Fibroblast of villous mesenchyme (primary cell): ENCODE measurements at places on chromosomes 4 and X.

- DNase-seq: no peak
These were observed 57.6 kb downstream of the SH3KBP1 start for GRCh38 chrX:19829814-19830213.

GRCh38 chr4:81356621-81357020 is 115.1 kb downstream of the RASGEF1B start:
- DNase-seq: no peak

GRCh38 chr4:118753685-118754084 is 68.5 kb downstream of the METTL14 start:
- DNase-seq: no peak

DNA sequence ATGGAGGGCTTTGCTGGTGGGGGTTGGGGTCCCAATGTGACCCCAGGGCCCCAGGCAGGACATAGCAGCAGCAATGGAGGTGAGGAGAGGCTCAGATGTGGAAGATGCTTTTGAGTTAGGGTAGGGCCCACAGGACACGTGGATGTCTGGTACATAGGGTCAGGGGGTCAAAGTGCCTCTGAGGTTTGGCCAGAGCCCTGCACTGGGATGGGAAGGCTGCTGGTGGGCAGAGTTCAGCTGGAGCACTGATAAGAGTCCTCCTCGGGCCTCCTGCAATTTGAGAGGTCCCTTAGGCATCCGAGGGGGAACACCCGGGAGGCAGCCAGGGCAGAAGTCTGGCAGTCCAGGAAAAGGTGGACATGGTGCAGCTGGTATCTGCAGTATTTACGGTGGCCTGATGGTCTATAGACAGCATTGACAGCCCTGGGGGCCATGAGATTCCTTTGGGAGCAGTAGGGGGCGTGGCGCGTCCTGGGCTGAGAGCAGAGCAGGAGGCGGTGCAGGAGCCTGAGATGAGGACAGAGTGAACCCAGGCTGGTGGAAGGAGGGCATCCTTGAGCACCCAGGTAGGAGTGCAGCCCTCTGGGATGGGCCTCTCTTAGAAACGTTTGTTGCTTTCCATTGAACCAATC is 22.6 kb downstream of the CCNQ start:
- no peak for DNase-seq

DNA sequence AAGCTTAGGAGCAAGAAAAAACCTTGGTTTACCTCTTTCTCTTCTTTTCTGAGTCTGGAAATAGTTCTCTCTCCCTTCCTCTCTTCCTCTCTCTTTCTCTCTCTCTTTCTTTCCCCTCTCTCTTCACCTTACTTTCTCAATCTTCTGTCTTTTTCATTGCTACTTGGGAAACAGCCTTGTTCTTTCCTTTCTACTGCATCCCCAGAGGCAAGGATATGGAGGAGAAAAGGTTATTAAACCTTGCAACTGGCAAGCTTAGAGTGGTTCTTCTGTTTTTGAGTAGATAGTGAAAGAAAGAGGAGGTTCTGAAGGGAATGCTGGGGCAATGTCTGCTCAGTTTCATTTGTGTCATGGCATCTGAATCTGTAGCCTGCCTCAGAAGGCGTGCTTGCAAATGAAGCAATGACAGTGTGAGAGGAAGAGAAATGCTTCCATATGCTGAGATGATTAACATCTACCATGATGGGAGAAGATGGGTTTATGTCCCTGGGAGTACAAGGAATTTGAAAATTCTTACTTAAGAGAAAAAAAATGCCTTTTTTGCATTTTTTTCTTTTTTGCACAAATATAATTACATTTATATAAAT is 190.6 kb downstream of the CEP135 start:
- DNase-seq: peak; percentile 39

GRCh38 chrX:46722742-46723568 is 36.0 kb downstream of the SLC9A7 start:
- DNase-seq: no peak

DNA sequence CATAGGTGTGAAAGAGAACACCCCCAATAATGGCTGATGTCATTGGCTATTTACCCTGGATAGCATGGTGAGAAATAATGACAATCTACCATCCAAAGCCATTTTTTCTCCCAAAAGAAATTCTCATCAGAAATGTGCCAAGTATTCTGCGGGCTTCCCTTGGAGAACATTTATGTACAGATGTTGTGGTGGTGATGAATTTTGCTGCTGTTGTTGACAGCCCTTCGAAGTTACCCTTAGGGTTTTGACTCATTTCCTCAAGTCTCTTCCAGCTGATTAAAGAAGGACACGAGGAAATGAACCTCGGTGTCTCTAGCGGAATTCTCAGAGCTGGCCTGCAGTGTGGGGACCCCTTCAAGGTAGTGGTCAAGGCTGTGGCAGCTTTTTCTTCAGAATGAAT is 3.4 kb downstream of the KIT start:
- DNase-seq: peak; percentile 36

- no peak for DNase-seq
These were observed 120.8 kb downstream of the ADAMTS3 start for GRCh38 chr4:72448231-72448630.
